GM12892 (cell line): ENCODE measurements at places on chromosomes 4 and X.

GRCh38 chrX:56798866-56799758, 70.1 kb downstream of the NBDY start:
- no peak for DNase-seq

DNA sequence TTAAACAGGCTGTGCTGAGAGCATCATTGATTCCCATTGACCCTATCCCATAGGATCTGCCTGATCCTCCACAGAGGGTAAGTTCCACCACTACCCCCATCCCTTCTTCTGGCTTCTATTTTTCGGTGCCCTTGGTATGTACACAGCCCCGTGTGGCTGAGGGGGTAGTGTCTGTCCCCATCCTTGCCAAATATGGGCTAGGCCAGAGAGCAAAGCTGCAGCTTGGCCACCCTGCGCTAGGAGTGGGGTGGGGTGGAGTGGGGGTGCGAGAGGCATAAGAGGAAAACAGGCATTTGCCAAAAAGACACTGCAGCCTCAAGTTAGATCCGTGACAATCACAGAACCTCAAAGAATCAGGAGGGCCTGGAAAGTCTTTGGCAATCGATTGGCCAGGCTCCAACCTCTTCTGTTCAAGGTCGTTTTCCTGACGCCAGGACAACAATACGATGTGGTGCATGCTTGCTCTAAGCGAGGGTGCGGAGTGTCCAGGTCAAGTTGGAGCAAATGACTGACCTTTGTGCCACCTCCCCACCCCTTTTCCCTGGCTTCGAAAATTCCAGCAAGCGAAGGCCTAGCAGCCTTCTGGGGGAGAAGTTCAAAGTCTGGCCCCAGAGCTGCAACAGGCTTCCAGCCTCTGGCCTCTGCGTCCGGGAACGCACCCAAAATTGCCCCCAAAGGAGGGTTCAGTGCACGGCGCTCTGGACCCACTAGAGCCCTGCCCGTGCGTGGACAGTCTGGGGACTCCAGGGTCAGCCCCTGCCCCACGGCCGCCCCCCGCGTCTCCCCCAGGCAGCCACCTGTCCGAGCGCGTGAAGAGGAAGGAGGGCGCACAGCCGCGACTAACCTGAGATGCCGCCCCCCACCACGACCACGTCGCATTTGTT, 598 bp downstream of the MAOB start:
- no peak for DNase-seq

DNA sequence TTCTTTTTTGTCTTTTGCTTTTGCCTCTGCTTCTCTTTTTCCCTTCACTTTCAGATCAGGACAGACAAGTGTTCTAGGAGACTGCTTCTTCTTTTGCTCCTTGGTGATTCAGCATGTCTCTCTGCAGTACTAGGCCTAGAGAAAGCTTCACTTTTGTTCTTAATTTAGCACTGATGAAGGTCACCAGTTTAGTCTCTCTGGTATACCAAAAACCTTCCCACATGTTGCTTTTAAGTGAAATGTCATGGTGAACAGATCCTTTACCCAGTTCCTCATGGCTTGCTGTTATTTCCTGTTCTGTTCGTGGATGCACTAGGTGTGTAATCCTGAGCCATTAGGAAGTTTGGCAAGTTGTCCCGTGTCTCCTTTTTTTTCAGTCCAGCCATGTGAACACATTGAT, 53.3 kb downstream of the NBDY start:
- no peak for DNase-seq

DNA sequence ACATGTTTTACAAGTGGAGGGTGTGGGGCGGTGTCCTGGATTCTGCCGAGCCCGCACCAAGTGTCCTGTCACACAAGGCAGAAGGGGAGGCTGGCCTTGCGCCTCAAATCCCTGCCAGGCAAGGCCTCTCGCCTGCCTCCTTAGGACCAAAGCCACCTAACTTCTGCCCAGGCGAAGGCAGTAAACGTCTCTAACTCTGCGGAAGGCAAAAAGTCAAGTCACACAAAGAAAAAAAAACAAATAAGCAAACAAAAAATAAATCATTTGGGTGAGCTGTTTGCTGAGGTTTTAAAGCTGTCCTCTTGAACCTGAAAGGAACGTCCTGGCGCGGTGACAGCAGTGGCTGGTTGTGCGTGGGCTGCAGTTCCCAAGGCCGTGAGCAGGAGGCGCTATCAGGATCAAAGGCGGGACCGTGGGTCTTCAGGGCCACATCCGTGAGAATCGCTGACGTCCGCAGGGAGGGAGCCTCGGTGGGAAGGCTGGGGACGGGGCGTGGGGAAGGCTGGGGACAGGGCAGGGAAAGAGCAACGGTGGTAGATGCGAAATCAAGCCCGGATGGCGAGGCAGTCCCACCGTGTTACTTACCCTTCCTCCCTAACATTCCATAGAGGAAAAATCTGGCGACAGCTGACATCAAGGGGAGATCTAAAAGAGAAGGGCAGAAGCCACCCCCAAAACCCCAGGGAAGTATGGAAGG, 99.1 kb downstream of the TRAPPC11 start:
- no peak for DNase-seq

DNA sequence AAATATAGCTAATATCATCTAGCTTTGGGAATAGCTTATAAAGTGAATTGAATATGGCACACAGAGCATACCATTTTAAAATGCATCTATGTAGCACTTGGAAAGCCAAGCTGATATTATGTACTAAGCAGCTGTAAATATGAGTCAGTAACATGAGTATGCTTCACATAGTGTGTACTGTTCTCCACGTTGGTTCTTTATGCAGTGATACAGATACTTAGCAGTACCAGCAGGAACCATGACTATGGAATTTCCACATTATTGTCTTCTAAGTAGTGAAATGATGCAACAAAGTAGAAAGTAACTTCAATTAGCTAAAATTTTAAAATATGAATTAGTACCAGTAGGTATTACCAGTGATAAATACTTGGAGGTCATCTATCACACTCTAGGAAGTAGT, 320.1 kb downstream of the BMPR1B start:
- no peak for DNase-seq

DNA sequence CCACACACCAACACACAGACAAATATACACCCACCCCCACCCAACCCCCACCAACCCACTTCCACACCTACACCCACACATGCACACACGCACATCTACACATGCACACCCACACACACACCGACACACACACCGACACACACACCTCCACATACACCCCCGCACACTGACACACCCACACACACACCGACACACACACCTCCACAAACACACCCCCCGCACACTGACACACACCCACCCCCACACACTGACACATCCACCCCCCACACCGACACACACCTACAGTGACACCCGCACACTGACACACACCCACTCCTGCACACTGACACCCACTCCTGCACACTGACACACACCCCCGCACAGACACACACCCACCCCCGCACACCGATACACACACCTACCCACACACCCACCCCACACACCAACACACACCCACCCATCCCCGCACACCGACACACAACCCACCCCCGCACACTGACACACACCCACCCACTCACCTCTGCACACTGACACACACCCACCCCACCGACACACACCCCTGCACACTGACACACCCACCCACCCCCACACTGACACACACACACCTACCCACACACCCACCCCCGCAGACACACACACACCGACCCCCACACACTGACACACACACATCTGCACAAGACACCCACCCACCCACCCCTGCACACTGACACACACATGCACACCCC, 31.1 kb downstream of the FGFRL1 start:
- peak; percentile 3 for DNase-seq

DNA sequence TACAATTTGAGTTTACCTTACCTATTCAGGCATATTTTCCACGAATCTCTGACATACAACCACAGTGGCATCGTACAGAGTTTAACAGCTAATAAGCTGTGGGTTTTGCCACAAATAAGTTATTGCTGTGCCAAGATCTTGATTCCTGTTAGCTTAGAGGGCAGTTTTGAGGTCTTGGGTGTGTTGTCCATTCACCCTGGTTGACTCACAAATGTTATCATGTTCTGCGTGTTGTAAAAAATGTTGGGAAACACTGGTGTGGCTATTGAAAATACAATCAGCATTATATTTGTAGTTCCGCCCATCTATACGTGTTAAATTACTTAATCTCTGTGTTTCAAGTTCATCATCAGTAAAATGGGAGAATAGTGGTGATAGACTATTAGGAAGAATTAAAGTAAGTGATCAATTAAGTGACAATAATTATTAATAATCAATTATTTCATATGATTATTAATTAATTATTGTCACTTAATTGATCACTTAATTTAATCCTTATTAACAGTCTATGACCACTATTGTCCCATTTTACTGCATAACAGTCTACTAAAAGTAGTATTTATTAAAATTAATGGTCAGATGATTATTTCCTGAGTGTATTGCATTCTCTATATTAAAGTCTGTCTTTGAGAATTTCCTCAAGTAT, 96.3 kb downstream of the TMA16 start:
- DNase-seq = no peak

DNA sequence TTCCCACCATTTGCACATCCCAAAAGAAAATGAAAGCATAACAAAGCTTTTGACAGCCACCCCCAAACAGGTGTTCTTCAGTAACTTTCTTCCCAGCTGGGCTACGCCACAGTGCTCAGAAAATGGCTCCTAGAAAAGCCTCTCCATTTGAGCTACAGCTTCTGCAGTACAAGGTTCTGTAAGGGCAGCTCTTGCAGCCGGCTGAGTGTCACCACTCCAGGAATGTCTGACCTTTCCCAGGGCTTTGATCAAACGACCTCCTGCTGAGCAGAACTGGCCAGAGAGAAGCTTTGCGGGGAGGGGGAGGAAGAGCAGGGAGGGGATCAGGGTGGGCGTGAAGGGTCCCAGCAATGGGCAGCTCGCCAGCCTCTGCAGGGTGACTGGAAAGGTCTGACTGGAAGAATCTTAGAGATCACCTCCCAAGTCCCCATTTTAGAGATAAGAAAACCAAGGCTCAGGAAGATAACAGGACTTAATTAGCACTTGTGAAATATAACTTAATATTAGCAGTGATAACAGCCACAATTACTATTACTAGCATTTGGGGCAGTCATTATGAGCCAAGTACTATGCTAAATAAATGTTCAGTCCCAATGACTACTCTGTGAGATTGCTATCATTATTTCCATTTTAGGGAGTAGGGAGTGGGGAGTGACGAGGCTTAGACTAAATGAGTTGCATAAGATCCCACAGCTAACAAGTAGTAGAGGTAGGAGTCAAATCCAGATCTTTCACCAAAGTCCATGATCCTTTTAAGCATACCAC, 51.1 kb downstream of the LEF1 start:
- no peak for DNase-seq

- DNase-seq = peak; percentile 25
Observed at GRCh38 chr4:185307136-185307950, 88.4 kb downstream of the LRP2BP start.

DNA sequence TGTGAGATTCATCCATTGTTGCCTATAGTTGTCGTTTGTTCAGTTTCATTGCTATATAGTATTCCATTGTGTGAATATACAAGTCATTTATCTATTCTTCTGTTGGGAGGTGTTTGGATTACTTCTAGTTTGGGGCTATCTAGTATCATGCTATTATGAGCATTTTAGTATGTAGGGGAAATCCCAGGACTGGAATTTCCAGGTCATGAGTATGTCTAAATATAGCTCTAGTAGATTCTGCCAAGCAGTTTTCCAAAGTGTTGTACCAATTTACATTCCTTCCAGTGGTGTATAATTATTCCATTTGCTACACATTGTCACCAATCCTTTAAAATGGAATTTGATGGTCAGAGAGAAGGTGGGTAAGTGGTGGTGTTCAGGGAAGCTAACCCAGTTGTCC, 30.1 kb downstream of the EGFL6 start:
- DNase-seq = no peak
